ENCODE measurements at places on chromosomes 2 and 18.

DNA sequence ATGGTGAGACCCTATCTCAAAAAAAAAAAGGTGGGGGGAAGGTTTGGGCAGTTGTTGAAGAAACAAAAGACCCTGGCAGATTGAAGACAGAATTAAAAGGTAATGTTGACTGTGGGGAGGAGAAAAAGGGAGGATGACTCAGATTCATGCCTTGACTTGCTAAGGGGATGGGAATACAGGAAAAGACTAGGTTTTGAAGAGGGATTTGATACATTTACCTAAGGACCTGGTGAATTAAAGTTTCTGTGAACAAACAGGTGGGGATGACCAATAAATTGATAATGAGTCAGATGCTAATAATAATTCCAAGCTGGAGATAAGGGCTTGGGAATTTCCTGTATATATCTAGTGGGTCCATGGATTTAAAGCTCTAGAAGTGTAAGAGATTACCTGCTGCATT lies 27.6 kb downstream of the TTR start:
- DNase-seq = no peak

DNA sequence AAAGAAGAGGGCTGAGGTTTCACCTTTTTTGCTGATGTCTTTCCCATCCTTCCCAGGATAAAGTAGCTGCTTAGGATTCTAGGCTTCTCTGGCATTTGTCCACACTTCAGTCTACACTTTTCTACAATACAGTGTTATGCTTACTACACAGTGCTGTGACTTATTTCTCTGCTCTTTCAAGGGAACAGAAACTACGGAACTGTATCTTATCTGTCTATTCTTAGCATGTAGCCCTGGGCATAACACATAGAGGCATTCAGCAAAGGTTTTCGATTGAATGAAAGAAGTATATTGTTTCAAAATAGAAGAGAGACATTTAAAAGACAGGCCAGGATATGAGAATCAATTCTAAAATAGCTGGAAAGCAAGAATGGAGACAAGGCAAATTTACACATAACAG lies 110.9 kb downstream of the ARHGEF33 start:
- no peak for DNase-seq

DNA sequence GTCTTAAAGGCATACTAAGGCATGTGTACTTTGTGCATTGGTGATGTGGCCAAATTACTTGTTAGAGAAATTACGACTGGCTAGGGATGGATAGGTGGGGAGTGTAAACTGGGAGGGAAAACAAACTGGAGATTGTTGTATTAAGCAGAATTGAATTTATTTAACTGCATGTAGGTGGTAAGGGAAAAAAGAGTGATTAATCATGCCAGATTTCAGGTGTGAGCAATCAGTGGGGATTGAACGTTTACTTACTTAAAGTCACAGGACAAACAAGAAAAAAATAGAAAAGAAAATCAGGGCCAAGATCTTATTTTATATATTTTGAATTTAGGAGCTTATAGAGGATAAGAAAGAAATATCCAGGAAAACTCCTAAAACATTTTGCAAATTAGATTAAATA lies 88.6 kb downstream of the GULP1 start:
- no peak for DNase-seq

- no peak for DNase-seq
These were observed 108.4 kb downstream of the POLR1A start for GRCh38 chr2:85997017-85997970.

DNA sequence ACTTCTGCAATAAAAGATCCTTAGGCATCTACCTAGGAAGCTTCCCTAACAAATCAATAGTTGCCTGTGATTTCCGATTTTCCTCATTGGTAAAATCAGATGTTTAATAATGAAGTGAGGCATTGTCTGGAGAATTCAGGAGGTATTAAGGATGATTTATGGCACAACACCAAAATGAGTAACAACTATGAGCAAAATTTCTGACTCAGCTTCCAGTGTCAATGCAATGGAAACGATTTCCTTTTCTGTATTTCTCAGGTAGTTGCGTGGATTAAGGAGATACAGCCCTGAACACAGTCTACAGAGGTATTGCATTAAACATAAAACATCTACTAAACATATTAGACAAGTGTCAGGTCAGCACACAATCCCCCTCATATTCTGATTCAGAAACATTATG lies 99.5 kb downstream of the EPB41L3 start:
- peak; percentile 6 for DNase-seq

DNA sequence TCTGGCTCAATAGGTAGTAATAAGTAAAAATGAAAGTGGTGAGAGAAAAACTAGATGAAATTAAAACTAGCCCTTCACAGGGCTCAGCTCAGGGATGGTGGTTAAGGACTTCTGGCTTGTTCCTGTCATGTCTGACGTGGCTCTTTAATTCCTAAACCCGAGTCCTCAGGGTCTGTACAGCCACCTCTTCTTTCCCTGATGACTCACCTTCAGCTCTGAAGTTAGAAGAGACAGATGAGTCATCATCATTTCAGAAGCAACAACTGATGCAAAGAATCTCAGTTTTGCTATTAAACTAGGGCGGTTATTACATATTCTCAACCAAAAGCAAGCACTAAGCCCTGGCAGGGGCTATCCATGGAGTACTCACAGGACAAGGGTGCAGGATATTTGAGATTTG lies 24.0 kb upstream of the ITGB6 start:
- DNase-seq = peak; percentile 99

GRCh38 chr2:79219383-79219988 lies 59.9 kb upstream of the REG3A start:
- DNase-seq = peak; percentile 14

- no peak for DNase-seq
These were observed 187.8 kb downstream of the ANAPC1 start for GRCh38 chr2:111696226-111696625.

DNA sequence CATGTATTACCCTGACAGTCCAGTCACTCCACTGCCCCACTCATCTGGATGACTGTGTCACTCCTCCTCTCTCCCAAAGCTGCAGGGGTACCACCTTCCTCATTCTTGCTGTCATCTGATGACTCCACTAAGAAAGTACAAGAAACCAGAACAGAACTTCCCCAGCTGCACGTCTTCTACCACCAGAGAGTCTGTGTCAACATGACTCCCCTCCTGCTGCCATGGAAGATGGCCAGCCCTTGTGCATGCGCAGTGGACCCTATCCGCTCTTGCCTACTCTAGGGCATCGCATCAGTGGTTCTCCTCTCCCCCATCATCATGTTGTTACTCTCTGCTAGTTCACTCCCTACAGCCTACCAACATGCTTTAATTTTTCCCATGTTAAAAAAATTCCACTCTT lies 14.5 kb upstream of the ST8SIA3 start:
- DNase-seq = no peak

DNA sequence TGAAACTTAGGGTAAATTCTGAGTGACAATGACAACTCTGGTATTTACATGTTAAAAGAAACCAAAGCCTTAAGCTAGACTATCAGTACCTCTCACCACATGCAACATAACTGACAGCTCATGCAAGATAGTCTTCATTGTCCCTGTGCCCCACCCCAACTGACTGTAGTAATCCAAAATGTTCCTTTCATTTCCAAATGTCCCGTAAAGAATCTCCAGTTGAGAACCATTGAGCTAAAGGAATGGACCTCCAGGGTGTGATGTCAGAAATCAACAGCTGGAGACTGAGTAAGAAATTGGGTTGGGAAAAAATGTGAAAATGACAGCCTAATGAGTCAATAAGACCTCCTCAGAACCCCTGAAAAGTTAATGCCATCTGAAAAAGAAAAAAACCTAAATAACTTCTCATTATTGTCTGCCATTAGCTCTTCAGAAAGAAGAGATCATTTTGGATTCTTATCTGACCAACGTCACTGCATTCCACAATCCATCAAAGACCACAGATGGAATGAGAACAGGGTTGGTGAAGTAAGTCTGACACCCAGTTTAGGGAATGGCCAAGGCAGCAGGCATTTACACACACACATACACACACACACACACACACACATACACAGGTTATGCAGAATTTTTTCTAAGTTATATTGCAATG lies 51.7 kb upstream of the ACVR2A start:
- no peak for DNase-seq

DNA sequence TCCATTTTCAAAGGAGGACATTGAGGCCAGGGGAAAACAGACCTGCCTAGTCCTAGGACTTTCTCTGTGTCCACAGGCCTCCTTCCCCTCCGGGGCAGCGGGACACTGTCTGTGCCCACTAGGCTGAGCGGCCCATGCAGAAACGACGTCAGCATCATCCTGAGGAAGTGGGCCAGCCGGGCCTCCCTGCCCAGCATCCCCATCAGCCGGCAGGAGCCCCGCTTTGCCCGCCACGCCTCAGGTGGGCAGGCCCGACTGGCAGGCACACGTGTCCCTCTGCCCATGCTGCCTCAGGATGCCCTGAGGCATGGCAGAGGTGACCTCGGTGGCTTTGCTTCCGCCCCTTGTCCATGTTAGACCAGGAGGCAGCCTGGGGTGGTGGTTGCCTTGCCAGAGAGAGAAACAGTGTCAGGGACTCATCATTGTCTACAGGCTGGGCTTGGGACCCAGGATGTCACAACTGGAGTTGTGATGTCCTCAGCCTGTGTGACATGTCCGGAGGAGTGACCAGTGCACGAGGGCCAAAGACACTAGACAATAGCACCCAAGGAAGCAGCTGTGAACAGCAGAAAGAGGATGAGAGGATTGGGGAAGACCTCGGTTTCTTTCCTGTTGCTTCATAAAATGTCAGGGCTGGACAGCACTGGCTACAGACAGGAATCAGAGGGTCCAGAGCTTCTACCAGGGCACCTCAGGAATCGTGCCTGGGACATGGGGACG lies 36.8 kb downstream of the TOGARAM2 start:
- DNase-seq = no peak

- no peak for DNase-seq
These were observed 45.3 kb upstream of the PDK1 start for GRCh38 chr2:172510548-172510947.

DNA sequence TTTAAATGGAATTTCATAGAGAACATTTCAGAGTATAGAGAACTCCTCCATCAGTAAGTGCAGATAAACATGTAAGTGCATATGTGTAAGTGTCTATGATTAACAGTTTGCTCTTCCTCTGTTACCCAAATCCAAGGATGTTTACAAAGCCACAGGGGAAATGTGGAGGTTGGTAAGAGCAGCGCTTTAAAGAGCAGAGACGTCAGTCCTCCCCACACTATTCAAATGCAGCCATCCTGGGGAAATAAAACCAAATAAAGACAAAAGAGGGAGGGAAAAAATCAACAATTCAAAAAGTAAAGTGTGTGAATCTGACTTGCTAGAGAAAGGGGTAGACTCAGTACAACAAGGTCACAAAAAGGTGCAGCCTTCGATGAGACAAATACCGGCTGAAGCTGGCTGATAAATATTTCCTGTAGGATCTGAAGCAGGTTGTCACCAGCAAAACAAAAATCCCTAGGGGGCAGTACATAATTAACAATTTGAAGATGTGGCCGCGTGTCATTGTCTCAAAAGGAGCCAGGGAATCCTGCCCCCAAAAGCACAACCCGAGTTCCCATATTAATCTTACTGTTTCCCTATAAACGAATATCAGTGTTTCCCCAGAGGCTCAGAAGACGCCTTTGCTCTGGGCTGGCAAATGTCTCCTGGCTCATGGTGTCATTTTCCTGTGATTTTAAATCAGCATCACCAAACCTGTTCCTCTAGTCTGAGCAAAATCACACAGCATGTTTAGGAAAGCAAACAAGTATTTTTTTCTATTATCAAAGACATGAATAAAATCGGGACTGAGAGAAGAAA lies 216.5 kb downstream of the CDCA7 start:
- peak; percentile 48 for DNase-seq

- no peak for DNase-seq
These were observed 115.0 kb upstream of the SLC39A10 start for GRCh38 chr2:195542067-195542466.
